Activated T-cell treated with anti-CD3 and anti-CD28 coated beads, Interleukin-2, amount 50 U/mL, for 48 hours (primary cell): ENCODE measurements at places on chromosomes 3 and 15.
A peak's percentile ranks its signal among the peaks of the same experiment; 100 is the strongest.

GRCh38 chr3:141285570-141285969 is 53.9 kb downstream of the PXYLP1 start:
- no peak for DNase-seq

DNA sequence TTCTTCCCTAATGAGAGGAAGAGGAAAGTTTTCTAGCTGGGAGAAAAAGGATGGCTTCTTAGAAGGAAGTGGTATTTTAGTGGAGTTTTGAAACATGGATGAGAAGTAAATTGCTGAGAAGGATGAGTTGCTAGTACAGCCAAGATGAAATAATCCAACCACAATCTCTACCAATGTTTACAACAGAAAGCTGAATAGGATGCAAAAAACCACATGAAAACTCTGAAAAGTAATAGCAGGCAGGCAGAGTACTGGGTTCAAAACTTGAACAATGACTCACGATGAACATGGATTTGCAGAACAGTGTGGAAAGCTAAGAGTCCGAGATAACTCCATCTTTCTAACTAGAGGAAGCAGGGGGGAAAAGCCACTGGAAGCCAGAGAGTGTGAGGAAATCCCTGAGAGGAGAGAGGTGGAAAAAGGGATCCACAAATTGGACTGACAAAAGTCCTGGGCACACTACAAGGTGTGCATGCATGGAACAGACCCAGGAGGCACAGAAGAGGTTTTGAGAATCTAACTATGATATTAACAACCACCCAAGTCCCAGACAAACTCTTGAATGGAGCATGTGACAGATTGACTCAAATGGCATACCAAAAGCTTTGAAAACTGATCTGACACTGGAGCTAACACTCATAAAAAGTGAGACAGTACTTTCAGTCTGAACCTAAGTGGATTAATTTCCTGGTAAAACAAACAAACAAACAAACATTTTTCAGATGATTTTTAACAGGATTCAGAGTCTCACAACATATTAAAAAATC is 76.7 kb downstream of the ST6GAL1 start:
- DNase-seq: peak; percentile 18

DNA sequence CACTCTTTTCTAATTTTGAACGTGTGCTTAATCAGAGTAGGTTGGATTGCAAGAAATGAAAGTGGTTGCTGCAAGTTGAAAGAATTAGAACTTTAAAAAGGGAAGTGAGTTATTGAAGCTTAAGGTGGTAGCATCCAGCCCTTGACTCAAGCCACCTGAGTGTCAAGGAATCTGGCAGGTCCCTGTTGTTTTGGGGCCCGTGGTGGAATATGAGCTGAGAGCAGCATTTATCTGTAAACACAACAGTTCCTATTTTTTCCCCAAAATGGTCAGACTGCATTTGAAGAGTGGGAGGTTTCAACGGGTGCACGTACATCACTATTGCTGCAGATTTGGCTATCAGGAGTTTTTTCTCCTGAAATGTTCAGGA is 1.7 kb downstream of the ITPR1 start:
- no peak for DNase-seq

GRCh38 chr3:122245513-122246174 is 62.2 kb downstream of the CASR start:
- no peak for DNase-seq

DNA sequence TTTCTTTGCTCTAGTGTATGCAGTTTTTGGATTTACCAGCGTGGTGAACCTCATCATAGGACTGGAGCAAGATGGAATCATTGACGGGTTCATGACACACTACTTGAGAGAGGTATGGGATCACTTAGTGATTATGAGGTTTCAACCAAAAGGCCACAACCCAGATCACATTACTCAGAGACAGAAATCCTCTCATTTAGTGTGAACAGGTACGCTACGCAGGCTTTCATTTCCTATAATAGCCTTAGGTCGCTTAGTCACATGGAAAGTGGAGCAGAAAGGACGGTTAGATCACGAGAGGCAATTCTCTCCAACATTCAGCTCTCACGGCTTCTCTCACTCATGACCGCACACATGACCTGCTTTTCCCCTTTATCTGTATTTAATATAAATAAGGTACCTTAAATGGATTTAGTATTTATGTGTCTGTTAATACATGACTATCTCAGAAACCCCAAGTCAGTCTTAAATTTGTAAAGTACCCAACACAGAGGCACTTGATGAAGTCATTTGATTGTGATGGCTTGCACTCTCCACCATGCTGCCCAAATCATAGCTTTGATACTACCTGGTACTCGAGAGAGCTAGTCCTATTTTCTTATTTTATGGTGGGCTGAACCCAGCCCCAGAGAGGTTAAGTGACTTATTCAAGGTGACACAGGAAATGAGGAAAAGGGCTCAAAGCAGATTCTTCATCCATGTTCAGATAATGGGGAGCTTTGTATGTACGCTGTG is 8.6 kb downstream of the TM6SF1 start:
- no peak for DNase-seq

GRCh38 chr3:191051037-191051436 is 148.0 kb upstream of the OSTN start:
- DNase-seq: no peak

- no peak for DNase-seq
Observed at GRCh38 chr3:46282696-46283095, 40.4 kb downstream of the CCR3 start.

DNA sequence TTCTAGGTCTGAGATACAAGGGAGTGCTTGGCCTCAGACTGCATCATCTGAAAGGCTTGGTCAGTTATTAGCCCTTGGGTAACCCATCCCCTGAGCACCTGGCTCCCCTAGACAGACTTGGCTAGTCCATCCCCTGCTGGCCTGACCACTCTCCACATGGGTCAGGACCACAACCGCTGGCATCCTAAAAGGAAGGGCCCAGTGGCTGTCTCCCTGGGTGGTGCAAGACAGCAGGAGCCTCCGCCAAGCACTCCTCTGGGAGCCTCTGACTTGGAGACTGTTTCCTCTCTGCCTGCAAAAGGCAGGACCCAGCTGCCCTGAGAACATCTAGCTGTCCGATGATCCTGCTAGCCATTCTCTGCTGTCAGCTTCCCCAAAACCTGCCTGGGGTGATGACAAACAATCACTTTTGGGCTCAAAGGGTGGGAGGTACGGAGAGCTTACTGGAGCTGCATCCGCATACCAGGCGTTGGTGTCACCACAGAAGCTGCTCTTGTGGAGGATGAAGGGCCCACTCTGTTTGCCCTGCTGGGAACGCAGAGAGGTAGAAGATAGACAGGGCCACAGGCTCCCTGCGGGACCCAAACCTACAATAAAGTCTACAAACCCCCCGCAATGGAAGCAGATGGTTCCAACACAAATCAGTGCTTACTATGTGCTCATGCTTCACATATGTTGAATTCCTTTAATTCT is 108.0 kb upstream of the PRR20G start:
- DNase-seq: no peak

- DNase-seq: no peak
Observed at GRCh38 chr3:29637068-29637467, 356.2 kb downstream of the RBMS3 start.

DNA sequence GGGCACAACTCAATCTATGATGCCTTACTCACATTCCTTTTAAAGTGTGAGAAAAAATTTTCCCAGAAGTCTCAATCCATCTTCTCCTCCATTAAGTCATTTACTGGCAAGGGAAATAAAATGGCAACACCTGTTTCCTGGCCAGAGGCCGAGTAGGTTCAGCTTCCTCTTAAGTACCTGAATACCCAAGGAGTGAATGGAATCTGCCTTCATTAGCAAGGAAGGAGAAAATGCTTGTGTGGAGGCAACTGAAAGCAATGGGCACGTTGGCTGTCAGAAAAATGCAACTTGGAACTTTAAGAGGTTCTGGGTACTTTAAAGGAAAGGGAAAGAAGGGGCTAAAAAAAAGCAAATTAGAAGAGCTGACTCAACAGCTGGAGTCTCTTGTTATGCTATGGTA is 423.6 kb upstream of the ARL6 start:
- no peak for DNase-seq

GRCh38 chr3:117566926-117567325 is 857.3 kb downstream of the TUSC7 start:
- DNase-seq: no peak

DNA sequence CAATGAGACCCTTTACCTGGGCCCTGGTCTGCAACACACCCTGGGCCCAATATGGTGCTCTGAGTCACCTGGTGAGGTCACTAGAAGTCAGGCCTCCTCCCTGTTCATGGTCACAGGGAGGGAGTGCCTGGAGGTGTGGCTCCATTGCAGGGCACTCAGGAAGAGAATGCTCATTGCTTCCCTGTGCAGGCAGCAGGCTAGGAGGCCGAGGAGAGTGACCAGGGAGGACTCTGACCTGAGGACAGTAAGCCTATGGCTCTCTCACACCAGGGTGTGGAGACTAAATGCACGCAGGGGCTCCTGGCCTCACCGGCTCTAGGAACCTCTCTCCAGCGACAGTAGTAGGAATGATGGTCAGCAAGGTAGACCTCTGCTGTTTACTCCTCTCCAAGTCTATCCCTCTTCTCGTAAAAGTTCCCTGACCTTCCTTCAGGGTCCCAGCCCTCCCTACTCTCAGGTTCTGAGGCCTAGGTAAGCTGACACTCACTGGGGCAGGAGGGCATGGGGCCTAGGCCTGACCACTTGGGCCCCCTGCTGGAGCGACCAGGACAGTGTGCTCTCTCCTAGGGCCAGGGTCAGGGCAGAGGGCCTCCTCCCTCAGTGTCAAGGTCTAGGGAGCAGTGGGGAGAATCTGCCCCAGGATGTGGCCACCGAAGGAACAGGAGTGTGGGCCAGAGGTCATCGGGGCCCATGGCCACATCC is 9.6 kb upstream of the SLCO2A1 start:
- DNase-seq: no peak

DNA sequence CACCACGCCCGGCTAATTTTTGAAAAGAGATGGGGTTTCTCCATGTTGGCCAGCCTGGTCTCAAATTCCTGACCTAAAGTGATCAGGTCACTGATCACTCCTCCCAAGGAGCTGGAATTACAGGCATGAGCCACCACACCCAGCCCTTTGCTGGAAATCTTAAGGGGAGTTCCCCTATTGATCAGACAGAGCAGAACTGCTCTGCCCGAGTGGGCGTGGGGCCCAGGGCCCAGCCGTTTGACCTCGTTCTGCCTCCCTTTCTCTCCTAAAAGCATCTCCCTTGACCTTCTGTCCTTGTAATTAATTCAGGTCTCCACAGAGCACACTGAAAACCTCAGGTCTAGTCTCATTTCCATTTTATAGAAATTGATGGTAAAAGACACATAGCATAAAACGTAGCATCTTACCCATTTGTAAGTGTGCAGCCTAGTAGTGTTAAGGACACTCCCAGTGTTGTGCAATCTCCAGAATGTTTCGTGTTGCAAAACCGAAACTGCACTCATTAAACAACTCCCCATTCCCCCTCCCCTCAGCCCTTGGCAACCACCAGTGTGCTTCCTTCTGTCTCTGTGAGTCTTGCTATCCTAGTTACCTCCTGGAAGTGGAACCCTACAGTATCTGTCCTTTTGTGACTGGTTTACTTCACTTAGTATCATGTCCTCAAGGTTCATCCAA is 89.3 kb downstream of the SLCO3A1 start:
- DNase-seq: peak; percentile 42

DNA sequence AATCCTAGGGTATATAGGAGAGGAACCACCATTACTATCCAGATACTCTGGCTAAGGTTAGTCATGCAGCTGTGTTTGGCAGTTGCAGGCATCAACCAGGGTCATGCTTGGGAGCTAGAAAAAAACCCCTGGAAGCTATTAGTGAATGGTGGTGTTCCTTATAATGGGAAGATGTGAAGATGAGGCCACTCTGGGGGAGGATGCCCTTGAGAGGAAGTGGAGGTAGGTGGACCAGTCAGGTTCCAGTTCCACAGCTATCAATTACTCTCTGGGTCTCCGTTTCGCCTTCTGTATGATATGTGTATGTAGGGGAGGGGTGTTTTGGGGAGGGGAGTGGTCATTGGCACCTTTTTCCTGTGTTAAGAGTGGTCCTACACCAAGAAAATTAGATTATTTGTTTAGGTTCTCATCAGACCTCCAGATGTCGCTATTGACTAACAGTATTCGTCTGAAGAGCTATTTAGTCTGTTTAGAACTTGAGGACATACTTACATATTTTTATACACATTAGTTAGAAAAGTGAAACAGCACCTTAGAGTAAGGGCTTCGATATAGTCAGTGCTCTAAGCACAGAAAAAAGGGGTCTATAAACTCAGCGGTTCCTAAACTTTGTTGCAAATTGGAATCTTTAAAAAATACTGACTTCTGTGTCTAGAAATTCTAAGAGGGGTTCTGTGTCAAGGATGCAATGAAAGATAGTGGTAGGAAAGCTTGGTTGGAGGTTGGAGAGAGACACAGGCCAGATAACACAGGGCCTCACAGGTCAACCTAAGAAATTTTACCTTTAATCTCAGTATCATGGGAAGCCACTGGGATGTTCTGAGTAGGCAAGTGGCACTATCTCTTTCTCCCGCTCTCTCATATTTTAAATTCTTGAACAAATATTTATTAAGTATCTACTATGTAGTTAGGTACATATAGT is 9.1 kb upstream of the HPS3 start:
- DNase-seq: no peak

GRCh38 chr3:183261151-183261724 is 8.2 kb downstream of the B3GNT5 start:
- no peak for DNase-seq

GRCh38 chr3:140726066-140726465 is 48.2 kb downstream of the TRIM42 start:
- DNase-seq: no peak

DNA sequence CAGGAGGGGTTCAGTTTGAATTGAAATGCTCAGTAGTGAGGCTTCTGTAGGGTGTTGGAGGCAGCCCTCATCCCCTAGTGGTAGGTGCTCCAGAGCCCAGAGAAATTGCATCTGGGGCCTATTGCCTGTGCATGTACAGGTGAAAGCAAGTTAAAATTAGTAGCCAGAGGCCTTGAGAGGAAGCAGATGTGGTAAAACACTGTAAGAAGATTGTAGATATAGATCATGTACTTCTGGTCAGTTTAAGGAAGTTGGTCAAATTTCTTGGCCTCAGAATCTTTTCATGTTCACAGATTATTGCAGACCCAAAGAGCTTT is 34.6 kb downstream of the IGSF10 start:
- no peak for DNase-seq

GRCh38 chr3:118587847-118588246 is 446.8 kb downstream of the IGSF11 start:
- no peak for DNase-seq

GRCh38 chr15:41795996-41796856 is 21.9 kb downstream of the MAPKBP1 start:
- no peak for DNase-seq

DNA sequence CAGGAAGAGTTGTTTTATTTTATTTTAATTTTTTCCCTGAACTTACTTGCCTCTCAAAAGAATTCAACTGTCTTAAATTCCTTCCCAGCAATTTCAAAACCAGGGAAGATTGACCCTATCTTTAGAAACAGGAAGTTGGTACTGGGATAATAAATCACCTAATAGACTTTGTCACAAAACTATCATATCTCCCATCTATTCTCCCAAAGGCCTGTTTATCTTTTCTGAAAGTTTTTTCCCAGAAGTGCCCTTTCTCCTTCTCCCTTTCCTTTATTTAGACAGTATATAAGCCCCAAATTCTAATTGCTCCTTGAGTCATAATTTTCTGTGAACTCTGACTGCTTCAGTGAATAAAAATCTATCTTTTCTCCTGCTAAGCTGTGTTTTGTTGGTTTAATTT is 2.9 kb upstream of the RNF7 start:
- no peak for DNase-seq

- no peak for DNase-seq
Observed at GRCh38 chr3:53899750-53900149, 8.1 kb upstream of the SELENOK start.
